Kidney epithelial cell (primary cell): ENCODE measurements at places on chromosomes 2 and 18. TPM values are rescaled to one million over a fixed set of nuclear protein-coding genes. Genes with fewer than 3 reads are reported as not detected.

- no peak for DNase-seq
Observed at GRCh38 chr18:47080872-47081271, 45.5 kb upstream of the ELOA2 start.

Gene GAD1
- 0.82 and 4.9 TPM in 2 replicates for total RNA-seq

Gene ZC3H6
- total RNA-seq, result 6.6 and 8.4 TPM in 2 replicates

Gene ITGA4
- total RNA-seq, result 8.6 and 11.0 TPM in 2 replicates

Gene HAT1
- 26.0 and 27.1 TPM in 2 replicates for total RNA-seq

DNA sequence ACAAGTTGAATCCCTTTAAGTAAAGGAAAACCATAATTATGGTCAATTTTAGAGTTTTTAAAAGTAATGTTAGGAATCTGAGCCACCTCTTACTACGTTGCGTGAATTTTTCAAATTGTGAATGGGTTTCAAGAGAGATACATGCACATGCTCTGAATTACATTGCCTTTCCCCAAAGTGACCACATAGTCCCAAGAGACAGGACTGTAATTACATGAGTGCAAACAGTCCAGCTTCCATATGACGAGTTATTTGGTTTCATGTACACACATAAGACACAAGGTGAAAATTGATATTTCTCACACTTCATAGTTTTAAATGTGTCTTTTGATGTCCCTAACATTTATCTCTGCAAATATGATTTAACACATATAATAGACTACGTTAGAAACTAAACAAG lies 850.8 kb downstream of the LRP1B start:
- no peak for DNase-seq

GRCh38 chr2:64533882-64534281 lies 9.8 kb downstream of the AFTPH start:
- DNase-seq, result no peak

GRCh38 chr2:20365249-20365817 lies 14.7 kb upstream of the PUM2 start:
- no peak for DNase-seq

DNA sequence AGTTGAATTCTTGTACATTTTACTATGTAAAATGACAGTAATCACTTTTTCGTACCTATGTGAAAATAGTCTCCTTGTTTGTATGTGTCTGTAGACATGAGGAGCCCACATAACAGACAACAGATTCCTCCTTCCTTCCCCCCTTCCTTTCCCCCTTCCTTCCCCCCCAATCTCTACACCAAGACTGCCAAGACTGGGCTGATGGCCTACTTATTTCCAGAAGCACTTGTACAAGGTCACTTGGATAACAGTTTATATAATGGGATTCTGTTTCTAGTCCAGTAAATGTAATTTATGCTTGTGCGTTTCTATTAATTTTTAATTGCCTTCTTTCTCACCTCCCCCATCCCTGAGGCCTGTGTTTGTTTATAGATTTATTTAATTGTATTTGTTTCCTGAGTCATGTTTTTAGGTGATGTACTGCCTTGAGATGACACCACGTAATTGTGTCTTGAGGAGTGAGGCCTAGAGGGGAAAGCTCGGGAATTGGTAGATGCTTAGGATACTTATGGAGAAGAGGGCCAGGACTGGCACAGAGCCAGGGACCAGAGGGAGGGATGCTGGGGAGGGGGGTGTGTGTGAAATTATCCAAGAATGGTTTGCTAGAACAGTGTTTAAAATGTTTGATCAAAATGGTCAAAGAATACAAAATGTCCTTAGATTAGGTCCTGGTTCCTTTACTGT lies 12.3 kb downstream of the B3GNT2 start:
- DNase-seq, result no peak

GRCh38 chr2:201285499-201285898 lies 25.2 kb downstream of the CASP8 start:
- no peak for DNase-seq

DNA sequence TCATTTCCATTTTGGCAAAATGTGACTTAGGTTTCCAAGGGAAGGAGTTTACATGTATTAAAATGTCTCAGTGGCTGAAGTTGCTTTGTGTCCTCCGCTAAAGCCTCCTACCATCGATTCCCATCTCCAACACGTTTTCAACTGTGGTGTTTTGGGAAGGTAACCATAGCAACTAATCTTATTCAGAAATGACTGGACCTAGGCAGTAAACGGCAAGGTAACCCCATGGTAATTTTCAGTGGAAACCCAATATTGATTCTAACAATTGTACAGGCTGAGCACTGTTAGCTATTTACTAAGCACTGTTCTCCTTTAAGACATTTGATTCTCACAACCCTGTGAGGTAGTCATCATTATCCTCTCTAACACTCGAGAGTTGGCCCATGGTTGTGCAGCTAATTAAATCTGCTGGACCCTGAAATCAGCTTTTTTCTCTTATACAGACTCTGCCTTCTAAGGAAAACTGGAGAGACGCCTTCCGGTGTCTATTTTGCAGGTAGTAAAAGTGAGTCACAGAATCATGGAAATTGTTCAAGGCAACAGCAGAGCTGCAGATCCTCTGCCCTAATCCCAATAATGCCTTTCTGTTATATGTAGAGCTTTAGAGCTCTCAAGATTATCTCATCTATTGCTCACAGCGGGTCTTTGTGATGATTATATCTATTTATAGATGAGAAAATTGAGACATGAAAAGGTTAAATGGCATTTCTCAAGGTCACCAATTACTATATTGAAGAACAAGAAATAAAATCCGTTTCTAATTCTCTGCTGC lies 36.2 kb downstream of the FASTKD2 start:
- DNase-seq, result no peak

DNA sequence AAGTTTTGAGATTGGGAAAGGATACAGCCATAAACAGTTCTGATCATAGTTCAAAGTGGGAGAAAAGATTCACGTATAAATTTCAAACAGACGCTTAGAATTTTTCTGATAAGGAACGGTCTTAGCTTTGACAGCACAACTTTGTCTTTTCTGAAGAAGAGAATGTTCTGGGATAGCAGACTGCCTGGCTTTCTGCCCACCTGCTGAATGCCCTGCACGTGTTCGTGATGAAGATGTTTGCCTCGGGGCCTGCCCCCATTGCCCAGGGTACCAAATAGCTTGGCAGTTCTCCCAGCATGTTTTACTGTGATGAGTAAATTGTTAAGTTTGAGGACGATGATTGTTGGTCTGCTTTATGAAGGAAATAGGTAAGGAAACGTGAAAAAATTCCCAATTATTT lies 4.6 kb downstream of the MRPL33 start:
- no peak for DNase-seq

Gene CFAP53
- 0.29 and 1.3 TPM in 2 replicates for total RNA-seq

GRCh38 chr2:9430316-9431293 lies 7.2 kb downstream of the CPSF3 start:
- no peak for DNase-seq

Gene SLC19A3
- 0.07 and 0.25 TPM in 2 replicates for total RNA-seq

Gene SLC9A4
- total RNA-seq, result 2.2 and 3.2 TPM in 2 replicates

DNA sequence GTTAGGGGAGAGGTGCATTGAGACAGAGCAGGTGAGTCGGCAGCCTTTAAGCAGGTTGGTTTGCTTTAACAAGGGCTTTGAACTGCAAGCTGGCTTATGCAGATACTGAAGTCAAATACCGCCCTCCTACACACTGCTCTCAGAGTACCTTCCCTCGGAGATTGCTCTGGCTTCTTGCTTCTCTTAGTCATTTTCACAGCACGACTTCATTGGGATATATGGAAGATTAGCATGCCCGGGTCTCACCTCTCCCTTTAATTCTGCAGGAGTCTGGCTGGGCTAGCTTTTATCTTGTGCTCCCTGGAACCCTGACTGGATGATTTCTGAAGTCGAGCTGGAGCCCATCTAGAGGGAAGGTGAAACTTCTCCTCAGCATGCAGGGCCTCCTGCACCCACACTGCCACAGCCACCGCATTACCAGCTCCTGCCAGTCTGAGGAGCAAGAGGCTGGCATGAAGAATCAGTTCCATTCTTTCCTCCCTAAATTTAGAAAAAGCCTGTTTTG lies 395.5 kb upstream of the HNRNPA3 start:
- DNase-seq, result no peak

DNA sequence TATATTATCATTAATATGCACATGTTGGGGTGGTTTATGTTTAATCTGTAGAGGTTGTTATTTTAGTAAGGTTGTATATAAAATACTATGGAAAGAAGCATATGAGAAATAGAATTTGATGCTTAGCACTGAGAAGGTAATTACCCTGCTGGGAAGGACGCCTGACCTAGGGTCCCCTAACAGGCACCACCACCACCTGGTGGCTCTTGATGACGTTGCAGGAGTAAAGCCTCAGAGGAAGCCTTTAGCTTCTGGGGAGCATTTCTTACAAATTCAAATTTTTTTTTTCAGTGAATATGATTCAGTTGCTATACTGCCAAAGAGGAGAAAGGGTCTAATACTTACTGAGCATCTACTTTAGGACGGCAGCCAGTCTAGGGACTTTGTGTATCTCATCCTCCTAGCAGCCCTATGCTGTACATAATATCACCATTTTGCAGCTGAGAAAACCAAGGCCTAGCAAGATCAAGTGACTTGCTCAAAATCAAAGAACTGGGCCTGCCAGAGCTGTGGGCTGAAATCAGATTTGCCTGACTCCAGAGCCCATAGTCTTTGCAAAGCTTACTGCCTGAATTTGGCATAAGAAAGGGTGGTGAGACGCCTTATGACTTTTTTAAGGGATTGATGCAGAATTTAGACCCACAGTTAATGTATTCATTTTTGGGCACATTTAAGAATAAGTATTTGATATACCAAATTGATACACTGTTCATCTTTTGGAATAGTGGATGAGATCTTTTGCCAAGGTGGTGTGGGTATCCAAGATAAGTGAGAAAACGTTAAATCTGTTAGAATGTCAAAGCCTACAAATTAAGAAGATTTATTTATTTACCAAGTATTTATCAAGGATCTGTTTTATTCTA lies 78.8 kb upstream of the GAREM1 start:
- no peak for DNase-seq

- DNase-seq, result no peak
Observed at GRCh38 chr2:147792966-147793617, 51.7 kb upstream of the ACVR2A start.

Gene ABCG5
- not detected in 2 replicates for total RNA-seq

Gene LGALSL
- 9.9 and 15.9 TPM in 2 replicates for total RNA-seq

Gene DTNB
- total RNA-seq, result 16.2 and 16.9 TPM in 2 replicates

GRCh38 chr2:42105330-42106256 lies 57.8 kb downstream of the PKDCC start:
- no peak for DNase-seq
